ENCODE measurements at places on chromosomes 7 and 10.

DNA sequence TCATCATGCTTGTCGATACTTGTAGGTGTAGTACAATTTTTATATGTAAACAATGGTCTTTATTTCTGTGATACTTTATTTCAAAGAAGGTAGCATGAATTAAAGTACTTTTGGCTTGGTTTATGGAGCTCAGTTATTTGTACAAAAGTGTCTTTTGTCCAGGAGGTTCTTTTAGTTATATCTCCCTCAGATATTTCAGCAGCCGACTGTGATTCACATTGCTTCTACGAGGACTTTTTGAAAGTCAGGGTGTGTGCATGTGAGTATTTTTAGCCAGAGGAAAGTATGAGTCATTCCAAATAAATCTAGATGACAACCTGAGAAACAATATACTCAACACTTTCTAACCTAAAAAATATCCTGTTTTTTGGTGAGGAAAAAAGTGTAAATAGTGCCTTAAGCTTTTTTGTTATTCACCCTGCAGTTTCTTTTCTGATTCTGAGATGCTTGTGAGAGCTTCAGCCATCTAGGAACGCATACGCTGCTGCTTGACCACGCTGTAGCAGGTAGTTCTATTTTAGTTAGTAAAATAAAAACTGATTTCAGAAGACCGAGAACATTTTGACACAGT lies 595 bp upstream of the SUN1 start:
- peak; percentile 90 for DNase-seq

DNA sequence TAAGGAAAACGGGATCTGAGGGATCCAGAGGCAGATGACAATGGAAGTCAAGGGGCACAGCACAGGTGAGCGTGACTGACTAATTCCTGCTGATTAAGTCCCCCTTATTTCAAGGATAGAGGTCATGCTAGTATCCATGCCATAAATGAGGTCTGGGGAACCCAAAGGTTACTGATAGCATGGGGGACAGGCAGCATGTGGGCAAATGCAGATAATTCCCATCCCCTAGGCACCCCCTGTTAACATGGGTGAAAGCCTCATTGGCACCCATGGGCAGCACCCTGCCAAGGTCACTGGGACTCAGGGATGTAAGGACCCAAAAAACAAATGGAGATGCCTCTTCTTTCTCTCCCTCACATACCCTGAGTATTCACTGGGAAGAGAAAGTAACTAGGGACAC lies 139.7 kb downstream of the WDR11 start:
- no peak for DNase-seq

DNA sequence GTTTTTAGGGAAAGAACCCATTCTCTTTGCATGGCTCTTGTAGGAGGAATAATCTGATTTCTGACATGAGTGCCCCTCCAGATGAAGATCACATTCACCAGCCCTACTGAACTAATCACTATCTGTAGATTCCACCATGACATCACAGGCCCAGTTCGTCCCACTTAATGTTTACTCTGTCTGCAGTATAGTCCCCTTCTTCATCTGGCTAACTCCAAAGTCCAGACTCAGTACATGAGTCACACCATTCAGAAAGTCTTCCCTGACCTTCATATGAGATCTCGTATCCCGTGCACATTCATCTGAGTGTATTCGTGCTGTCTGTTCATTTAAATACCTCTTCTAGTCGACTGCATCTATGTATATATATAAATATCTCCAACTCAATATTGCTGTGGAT lies 366.5 kb upstream of the AKR1E2 start:
- peak; percentile 43 for DNase-seq

DNA sequence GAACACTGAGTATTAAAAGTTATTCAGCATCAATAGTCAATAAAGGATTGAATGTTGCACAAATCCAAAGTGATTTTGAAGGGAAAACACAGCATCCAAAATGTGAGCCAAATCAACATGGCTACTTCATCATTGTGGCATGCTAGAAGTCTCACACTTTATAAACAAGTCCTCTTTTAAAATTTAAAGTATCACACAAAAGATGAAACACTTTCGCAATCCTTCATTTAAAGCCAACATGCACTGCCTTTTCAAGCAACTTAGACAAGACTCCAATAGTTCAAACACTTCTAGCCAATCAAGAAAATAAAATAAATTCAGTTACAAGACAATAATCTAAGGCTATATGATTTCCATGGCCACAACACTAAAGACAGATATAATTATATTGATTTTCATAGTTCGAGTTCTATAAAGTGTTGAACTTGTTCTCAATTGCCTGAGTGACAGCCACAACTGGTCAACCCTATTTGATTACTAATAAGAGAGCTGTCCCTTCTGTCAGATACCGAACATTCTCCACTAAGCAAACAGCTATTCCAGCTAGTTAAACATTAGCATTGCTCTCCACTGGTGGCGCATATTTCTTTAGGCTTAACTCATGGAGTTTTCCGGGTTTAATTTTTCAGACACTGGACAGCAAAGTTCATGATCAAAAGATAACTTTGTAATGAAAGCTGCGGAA lies 8.3 kb downstream of the EBF3 start:
- DNase-seq = no peak

DNA sequence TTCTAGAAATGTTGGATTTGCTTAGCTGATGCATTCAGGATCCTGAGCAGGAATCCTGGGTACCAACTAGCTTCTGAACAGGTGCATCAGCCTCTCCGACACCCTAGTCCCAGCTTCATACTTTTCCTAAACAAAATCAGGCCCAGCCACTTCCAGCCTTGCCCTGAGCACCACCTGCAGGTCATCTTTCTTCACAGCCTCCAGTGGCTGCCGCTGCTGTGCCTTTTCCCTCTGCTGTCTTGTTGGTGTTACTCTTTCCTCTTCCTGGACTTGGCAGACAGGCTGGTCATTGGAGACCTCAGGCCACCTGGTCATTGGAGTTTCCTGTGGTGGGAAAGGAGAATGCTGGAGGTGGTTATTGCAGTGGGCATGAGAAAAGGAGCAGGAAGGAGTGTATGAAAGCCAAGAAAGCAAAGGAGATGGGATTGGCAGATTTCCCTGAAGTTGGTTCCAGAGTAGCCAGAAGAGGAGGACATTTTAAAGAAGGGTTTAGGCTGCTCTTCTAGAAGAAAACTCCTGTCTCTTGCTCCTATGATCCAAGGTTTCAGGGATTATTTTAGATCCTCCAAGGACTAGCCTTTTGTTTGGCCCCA lies 48.2 kb upstream of the NFKB2 start:
- DNase-seq = peak; percentile 36

GRCh38 chr7:518630-519483 lies 789 bp downstream of the PDGFA start:
- peak; percentile 80 for DNase-seq

- DNase-seq = no peak
Observed at GRCh38 chr7:74252893-74253292, 1.3 kb downstream of the RFC2 start.

DNA sequence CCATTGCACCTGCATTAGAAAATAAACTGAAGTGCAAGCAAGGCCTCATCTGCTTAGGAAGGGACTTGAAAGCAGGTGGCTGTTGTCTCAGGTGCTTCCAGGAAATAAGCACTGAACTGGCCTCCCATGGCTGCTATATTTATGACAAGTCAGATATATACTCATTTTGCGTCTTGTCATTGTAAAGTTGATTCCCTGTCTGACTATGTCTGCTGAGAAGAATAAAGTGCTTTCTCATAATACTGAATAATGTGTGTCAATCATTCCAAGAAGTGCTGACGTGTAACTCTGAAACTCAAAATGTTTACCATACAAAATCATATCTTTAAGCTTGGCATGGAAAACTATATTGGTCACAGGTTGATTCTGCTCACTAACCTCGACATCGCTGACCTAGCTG lies 44.9 kb upstream of the SVOPL start:
- no peak for DNase-seq

GRCh38 chr10:12966067-12966466 lies 35.4 kb downstream of the CCDC3 start:
- no peak for DNase-seq

DNA sequence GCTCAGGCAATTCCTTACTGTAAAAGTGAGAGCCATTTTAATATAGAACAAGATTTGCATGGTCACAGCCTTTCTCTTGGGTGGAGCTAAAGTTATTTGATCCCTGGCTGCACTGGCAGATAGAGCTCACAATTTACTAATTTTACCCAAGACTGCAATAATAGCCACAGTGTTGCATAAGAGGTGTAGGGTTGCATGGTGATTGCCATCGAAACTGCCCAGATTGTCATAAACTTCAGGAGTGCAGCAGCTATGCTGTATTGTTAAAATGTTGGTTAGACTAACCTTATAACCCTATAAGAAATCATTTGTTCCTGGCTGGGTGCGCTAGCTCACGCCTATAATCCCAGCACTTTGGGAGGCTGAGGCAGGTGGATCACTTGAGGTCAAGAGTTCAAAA lies 50.0 kb downstream of the VCL start:
- DNase-seq = no peak

DNA sequence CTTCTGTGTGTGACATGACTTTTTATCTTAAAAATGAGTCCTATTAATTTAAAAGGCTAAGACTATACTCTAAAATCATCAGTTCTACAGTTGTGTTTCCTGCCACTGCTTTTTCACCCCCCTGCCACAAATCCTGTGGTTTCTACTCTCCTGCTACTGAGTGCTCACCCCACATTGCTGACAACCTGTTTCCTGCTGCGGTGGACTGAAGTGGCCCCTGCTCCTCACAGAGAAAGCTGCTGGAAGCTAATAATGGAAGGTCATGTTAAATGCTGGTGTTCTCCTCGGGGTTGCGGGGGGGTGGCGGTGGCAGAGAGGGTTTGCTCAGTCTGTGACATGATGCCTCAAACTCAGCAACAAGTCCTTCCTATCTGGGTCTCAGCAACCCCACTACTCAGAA lies 113.2 kb upstream of the INHBA start:
- peak; percentile 65 for DNase-seq

- DNase-seq = no peak
Observed at GRCh38 chr10:26696786-26697162, 727 bp upstream of the PDSS1 start.

- DNase-seq = no peak
Observed at GRCh38 chr10:131896403-131896802, 4.4 kb upstream of the PPP2R2D start.

DNA sequence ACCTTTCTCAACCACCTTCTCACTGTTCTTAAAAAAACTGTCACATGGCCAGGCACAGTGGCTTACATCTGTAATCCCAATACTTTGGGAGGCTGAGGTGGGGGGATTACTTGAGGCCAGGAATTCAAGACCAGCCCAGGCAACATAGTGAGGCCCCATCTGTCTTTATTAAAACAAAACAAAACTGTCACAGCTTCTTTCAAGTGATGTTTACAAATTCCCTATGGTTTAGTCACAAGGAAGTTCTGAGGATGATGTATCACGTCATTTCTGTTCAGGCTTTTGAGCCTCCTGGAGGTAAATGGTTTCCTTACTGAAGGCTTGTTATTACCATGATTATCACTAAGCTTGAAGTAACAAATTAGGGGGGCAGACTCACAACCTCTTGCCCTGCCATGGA lies 186.2 kb downstream of the CFTR start:
- peak; percentile 46 for DNase-seq

- DNase-seq = no peak
Observed at GRCh38 chr7:127922656-127923055, 108.6 kb downstream of the LRRC4 start.

DNA sequence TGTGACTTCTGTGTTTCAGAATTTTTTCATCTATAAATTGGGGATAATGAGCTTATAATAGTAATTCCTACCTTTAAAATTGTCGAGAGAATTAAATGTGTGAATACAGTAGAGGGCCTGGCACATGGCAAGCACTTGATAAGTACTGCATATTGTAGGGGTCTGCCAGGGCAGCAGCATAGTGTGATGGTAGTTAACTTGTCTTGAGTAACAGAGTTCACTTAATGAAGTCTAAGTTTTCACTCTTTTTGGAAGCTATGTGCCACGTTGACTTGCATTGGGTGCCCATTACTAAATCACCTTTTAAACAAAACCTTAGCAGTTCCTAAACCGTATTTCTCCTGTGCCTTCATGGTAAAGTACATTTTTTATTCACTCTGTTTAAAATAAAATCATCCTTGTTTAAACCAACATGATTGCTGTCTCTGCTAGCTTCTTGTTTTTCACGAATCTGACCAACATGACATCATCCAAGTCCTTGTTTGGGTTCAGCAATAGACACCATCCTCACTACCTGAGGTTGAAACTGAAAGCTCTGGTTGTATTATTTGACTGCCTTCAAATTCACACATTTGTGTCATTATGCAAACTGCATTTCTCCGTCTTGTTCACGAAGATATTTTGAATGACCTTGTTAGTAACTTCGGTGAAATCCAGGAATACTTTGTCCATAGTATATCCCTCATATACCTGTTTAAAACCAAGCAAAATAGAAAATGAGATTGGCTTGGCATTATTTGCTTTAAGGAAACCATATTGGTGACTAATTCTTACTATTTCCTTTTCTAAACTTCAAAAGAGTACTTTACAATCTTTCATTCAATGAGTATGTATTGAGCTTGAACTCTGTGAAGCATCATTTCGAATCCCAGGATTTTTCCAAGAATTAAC lies 340.2 kb downstream of the SUGCT start:
- DNase-seq = no peak

GRCh38 chr10:84665883-84666463 lies 337.6 kb downstream of the CCSER2 start:
- DNase-seq = no peak

GRCh38 chr10:12757351-12757750 lies 244.2 kb downstream of the CCDC3 start:
- DNase-seq = no peak

- DNase-seq = peak; percentile 85
Observed at GRCh38 chr7:41918597-41918996, 215.7 kb upstream of the INHBA start.

GRCh38 chr7:27663989-27664331 lies 1.3 kb upstream of the HIBADH start:
- no peak for DNase-seq

DNA sequence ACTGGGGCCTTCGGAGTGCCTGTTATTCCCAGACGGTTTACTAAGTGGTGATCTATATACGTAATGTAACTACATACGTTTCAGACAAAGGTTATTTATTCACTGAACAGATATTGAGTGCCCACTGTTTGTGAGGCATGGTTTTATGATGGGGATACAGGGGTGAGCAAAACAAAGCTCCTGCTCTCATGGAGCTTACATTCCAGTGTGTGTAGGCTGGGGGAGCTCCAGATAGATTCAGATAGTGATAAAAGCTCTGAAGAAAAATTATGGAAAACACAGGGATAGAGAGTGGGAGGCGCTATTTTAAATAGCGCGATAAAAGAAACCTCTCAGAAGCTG lies 466 bp upstream of the DNAJB12 start:
- no peak for DNase-seq

GRCh38 chr7:45404622-45405021 lies 169.5 kb upstream of the ADCY1 start:
- no peak for DNase-seq

- no peak for DNase-seq
Observed at GRCh38 chr7:43868181-43868580, 1.1 kb downstream of the MRPS24 start.

- no peak for DNase-seq
Observed at GRCh38 chr7:101686030-101686429, 56.9 kb upstream of the MYL10 start.
